ENCODE measurements at places on chromosomes 16 and 17.
A peak's percentile ranks its signal among the peaks of the same experiment; 100 is the strongest.

DNA sequence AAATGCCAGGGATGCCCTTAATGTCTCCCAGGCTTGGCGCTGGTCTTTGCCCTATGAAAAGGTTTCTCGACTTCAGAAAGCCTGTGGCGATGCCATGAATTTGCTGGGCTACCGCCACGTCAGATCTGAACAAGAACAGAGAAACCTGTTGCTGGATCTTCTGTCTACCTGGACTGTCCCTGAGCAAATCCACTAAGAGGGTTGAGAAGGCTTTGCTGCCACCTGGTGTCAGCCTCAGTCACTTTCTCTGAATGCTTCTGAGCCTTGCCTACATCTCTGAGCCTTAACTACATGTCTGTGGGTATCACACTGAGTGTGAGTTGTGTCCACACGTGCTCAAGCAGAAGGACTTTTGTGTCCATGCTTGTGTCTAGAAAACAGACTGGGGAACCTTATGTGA, 11.4 kb downstream of the CHST4 start:
- DNase-seq = peak; percentile 16

DNA sequence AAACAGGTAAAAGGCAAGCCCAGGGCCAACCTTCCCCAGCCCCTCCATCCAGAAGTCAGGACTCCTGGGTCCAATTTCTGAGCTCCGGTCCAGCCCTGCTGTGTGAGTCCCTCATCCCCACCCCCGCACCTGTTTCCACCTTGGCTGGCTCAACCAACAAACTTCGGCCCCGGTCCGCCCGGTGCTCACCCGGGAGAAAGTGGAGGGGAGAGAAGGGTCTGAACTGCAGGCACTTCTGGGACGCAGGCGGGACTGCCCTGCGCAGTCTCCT, 541 bp downstream of the RHBDF2 start:
- no peak for DNase-seq

DNA sequence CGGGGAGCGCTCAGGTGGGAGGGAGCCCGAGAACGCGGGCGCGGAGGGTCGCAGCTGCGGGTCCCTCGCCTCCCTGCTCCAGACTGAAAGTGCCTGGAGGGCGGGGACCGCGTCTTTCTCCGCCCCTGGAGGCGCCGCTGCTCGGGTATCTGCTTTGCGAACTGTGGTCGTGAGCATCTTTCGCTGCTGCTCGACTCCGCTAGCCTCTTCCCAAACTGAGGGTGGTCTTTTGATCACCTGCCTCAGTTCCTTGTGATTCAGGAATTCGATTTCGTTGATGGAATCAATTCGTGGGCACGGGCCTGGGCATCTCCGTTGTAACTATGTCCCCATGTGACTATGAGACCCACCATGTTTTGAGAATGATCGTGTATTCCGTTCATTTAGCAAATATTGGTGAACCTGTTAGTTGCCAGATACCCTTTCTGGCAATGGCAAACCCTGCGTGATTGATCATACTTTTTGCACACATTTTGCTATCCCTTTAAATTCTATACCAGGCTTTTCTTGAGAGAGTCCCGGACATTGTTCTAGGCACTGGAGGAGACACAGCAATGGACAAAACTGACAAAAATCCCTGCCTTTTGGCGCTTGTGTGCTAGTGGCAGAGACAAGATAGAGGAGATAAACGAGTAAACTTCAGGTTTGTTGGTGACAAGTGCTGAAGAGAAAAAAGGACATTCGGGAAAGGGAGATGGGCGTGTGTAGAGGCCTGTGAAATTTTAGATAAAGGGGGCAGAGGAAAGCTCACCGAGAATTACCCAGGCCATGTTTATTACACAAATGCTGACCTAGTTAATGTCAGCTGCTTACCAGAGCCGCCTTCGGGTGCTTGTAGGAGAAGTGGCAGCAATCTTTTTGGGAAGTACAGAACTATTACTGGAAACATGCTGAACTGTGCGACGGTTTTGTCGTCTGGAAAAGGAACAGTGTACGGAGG, 948 bp downstream of the UTP18 start:
- peak; percentile 42 for DNase-seq

- DNase-seq = no peak
These were observed 44.3 kb upstream of the PSMD7 start for GRCh38 chr16:74252329-74252728.

DNA sequence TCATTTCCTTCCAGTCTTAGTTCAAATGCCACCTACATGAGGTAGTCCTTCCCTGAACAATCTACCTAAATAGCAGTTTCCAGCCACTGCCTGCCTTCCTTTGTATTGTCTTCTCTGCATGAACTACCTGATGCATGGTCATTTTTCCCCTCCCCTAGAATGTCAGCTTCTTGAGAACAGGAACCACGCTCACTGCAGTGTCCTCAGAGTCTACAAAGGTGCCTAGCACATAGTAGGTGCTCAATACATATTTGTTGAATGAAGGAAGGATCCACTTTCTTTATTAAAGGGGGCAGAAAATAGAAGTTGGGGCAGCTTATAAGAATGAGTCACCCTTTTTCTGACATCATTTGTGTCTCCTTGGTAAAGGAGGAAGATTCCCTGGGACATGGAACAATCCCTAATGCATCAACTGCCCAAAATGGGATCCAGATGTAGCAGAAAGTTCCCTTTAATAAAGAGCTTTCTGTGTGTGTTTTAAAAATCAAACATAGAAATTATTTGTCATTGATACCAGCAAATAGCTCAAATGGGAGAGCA, 4.4 kb upstream of the CYLD start:
- peak; percentile 9 for DNase-seq

- DNase-seq = peak; percentile 37
These were observed 220.8 kb downstream of the RPTOR start for GRCh38 chr17:80765241-80765961.

- DNase-seq = no peak
These were observed 7.2 kb downstream of the MRPL27 start for GRCh38 chr17:50365649-50366393.

DNA sequence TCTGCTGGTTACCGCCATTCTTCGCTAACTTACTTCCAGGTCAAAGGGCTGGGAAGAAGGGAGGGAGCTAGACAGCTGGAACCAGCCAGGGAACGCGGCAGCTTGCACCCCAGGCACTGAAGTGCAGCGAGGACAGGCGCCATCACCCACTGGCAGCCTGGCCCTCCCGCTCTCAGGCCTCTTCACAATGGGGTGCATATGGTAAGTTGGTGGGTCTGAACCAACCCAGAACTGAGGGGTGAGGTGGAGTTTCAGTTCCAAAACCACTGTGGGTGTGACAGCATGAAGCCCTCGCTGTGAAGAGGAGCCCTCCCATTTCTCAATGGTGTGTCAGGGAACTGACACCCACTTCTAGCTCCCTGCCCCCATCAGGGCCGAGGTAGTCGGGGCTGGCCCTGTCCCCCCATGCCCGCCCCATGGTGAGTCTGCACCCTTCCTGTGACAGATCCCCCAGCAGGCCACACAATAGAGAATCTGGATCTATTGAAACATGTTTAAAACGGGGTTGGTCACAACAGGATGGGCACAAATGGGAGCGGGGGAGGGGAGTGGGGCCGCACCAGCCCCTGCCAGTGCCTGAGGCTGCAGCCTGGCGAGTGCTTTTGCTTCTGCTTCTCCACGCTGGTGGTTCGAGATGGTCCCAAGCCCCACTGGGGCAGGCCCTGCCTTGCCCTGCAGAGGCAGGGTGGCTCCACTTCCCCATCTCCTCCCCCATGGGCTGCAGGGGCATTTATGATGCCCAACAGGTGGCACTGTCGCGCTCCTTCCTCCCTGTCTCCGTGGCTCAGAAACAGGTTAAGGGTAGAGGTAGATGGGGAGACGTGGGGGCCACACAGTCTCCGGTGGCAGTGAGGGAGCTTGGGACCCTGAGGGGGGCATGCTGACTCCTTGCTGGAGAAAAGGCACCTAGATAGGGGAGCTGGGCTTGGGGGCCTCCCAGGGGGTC, 2.3 kb downstream of the LIMD2 start:
- DNase-seq = peak; percentile 18

GRCh38 chr16:85094812-85095211, 17.5 kb downstream of the CIBAR2 start:
- DNase-seq = no peak

GRCh38 chr17:76884995-76885893, 17.0 kb downstream of the MGAT5B start:
- no peak for DNase-seq

DNA sequence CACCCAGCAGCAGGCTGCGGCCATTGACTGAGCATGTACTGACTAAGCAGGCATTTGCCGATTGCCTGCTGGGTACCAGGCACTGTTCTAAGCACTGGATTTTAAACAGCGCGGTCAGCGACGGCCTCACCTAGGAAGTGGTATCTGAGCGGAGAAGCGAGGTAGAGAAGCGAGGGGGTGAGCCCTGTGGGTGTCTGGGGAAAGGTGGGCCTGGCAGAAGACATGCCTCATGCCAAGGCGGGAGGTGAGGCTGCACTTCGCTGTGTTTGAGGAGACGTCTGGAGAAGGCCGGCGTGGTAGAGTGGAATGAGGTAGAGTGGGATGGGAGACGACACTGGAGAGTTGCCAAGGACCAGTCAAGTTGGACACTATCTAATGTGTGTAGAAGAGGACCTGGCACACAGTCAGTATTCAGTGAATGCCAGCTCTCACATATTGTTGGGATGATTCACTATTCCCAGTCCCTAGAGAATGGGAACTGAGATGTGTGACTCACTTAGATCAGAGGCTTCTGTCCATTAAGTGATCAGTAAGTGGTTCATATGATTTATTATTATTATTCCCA, 14.4 kb downstream of the SYCE1L start:
- DNase-seq = peak; percentile 96

DNA sequence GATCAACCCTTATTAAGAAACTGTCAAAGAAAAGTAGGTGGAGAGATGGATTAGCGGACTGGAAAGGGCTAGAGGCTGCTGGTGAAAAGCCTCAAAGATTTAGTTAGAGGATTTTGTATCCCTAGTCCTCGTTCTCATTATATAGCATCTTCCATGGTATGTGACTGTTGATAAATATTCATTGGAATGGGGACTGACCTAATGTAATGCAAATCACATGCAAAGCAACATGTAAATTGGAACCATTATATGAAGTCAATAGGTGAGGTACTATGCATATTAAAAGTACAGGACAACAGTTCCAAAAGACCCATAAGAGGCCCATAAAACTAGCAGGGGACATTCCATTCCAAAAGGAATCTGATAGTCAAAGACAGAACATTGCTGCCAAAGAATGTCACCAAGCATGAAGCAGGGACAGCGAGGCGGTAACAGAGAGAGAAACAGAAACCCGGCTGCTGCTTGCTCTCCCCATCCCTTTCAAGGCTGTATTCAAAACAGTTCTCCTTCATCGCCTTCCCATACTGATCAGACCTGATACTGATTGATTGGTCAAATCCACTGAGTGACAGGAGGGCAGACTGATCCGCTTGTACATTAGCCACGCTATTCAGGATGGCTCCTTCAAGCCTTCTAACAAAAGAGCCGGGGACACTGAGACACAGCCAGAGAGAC, 44.5 kb downstream of the SOX9 start:
- DNase-seq = no peak

DNA sequence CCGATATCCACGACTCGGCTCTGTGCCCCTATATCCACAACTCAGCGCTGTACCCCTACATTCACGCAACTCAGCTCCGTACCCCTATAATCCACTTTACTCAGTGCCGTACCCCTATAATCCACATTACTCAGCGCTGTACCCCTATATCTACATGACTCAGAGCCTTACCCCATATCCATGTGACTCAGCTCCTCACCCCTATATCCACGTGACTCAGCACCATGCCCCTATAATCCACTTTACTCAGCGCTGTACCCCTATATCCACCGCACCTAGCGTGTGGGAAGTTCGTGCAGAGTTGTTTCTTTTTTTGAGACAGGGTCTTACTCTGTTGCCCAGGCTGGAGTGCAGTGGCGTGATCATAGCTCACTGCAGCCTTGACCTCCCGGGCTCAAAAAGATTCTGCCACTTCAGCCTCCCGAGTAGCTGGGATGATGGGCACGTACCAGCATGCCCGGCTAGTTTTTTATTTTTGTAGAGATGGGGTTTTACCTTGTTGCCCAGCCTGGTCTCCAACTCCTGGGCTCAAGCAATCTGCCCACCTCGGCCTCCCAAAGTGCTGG, 17.4 kb downstream of the CYB5D2 start:
- no peak for DNase-seq

DNA sequence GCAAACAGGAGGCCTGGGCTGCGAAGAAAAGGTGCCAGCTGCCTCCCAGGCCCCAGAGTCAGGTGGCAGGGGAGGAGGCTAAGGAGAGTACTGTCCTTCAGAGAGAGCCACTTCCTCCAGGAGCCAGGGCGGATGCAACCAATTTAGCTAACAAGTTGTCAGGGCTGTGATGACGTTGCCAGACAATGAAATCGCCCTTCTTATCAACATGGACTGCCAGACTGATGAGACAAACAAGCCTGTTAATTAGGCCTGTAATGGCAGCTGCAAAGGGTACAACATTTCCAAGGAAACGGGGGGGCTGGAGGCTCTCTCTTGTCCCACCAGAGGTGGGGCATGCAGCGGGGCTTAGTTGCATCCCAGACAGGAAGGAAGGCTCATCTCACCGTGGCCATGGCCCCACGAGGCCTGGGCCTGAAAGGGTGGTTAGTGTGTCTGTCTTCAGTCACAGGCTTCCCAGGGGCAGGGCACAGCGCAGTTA, 111.8 kb downstream of the SDK2 start:
- DNase-seq = no peak

- no peak for DNase-seq
These were observed 24.0 kb upstream of the ABCA5 start for GRCh38 chr17:69350911-69351310.

GRCh38 chr17:30241051-30241450, 5.6 kb upstream of the SLC6A4 start:
- DNase-seq = no peak

DNA sequence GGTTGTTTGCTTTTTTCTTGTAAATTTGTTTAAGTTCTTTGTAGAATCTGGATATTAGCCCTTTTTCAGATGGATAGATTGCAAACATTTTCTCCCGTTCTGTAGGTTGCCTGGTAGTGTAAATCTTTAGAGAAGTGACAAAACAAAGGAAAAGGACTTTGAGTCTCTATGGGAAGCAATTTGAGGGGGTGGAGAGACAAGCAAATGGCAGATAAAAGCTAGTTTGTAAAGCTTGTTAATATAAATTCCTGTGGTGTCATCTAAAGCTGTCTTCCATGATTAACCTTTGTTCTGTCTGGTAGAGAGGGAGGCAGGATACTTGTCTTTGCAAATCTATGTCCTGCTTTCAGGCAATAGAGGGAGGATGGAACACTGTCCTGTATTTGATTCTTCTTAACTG, 40.6 kb upstream of the CACNG4 start:
- DNase-seq = no peak

- DNase-seq = no peak
These were observed 6.3 kb downstream of the CMTM4 start for GRCh38 chr16:66690106-66690847.

- DNase-seq = no peak
These were observed 16.0 kb downstream of the MRC2 start for GRCh38 chr17:62643496-62643895.

DNA sequence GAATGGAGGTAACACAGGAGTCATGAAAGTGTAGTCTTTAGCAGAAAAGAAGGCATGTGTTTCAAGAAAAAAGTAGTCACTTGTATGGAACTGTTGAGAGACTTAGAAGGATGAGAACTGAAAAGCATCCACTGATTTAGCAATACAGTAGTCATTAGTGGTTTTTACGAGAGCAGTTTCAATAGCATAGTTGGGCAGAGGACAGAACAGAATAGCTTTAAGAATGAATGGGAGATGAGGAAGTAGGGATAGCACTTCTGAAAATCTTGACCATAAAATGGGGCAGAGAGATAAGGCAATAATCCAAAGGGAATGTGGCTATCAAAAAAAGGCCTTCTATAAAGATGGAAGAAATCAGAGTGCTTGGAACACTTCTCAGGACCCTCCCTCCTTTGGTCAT, 64.8 kb upstream of the C17orf78 start:
- no peak for DNase-seq

All from fibroblast of skin of back (primary cell).